ENCODE measurements at places on chromosomes 13 and 19.
A peak's percentile ranks its signal among the peaks of the same experiment; 100 is the strongest.

DNA sequence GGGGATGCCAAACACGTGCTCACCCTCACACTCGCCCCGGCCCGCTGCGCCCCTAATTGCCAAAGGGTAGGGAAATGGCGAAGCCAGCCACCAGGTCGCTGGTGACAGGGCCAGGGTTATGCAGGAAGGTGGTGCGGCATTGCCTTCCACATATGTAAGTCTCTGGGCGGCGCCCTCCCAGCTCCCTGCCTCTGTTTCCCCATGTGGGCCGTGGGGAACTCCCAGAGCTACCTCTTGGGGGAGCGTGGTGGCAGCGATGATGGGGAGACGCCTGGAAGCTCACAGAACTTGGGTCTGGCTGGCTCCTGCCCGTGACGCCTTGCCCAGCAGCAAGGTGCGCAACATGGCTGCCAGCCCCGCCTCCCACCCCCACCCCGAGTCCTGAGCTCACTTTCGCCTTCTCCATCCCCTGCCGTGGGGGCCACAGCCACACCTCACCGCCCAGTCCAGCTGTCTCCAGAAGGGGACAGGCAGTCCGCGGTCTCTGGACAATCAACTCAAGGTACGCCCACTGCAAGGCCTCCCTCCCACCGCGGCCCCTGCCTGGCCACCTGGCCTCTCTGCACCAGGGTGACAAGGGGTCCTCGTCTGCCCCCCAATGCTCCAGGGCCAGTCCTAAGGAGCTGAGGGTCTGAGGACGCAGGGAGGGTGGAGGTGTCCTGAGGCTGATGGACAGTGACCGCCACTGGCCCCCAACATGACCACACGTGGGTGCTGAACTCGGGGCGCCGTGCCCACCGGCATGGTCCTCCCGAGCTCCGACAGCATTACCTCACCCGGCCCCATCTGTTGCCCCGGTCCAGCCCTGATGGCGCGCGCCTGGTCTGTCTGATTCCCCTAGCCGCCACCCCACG, 6.6 kb downstream of the C19orf25 start:
- DNase-seq: no peak

- DNase-seq: no peak
These were observed 15.4 kb downstream of the COMP start for GRCh38 chr19:18775586-18776287.

DNA sequence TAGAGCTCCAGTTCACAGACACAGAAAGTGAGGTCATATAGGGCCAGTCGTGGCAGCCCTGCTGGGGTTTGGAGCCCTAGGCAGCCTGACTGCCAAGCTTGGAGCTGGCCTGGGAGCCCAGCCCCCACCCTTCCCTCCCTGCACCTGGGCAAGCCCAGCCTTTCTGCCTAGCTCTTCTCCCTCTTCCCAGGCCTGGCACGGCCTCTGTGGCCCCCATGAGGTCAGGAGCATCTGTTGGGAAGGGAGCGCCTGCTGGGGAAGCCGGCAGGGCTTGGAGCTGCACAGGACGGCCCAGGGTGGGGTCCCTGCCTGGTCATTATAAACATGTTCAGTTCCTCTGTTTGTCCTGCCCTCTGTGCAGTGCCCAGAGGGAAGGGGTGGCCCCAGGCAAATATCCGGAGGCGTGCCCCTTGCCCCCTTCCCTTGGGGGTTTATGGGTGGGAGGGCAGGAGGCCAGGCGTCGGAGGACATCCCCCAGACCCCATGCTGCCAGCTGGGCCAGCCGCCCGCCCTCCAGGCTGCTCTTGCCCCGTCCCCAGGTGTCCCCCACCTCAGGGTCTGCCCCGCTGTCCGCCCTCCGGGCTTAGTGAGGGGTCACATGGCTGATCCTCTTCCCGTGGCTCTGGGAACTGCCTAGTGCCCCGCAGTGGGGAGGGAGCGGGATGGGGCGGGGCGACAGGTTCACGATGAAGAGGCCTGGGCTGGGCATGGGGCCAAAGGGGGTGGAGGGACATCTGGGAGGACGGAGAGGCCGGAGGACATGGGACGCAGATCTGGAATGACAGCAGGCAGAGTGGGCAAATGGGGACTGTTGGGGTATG, 30.0 kb upstream of the NCCRP1 start:
- no peak for DNase-seq

- DNase-seq: no peak
These were observed 14.0 kb downstream of the LRRC4B start for GRCh38 chr19:50554212-50554611.

DNA sequence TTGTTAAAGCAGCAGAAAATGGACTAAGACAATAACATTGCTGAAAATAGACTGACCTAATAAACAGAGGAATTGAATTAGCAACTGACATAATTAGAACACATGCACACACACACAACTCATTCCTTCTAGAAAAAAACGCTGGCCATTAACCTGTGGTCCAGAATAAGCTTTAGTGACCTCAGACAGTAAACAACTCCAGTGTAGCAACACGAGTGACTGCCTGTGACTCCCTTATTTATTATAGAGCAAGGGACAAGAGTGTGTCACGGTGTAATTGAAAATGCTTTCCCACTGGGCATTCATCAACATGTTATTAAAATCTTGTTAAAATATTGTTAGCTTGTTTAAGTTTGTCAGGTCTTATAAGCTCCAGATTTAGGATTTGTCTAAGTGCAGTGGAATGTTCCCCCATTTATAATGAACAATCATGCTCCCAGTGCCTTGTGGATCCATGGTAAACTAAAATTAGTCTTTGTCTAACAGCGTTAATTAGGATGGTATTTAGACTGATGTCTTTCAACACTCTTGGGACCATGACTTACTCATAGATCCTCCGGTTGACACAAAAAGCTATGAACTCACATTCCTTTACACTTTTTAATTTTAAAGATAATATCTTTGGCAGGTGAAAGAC, 111.7 kb upstream of the IRS2 start:
- no peak for DNase-seq

- DNase-seq: peak; percentile 19
These were observed 418 bp upstream of the ZNF709 start for GRCh38 chr19:12485052-12485416.

GRCh38 chr13:25329706-25330105, 28.3 kb downstream of the NUP58 start:
- DNase-seq: no peak

DNA sequence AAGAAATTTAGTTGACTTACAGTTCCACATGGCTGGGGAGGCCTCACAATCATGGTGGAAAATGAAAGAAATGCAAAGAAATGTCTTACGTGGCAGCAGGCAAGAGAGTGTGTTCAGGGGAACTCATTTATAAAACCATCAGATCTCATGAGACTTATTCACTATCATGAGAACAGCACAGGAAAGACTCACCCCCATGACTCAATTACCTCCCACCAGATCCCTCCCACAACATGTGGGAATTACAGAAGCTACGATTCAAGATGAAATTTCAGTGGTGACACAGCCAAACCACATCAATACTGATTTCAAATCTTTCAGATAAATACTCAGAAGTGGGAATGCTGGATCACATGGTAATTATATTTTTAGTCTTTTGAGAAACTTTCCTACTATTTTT, 1357.9 kb downstream of the SLITRK5 start:
- no peak for DNase-seq

DNA sequence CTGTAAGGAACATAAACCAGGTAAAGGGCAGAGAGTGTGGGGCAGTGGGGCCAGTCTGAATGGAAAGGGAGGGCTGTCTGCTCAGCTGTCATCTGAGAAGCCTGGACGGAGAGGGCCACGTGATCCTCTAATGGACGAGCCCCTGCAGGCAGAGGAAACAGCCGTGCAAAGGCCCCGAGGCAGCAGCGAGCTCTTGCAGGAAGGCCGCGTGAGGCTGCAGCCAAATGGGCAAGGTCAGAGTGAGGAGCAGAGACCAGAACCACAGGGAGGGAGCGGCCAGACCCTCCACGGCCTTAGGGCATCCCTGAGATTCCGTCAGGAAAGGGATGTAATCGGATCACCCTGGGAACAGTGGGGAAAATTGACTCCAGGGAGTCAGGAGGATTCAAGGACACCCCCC, 4.4 kb downstream of the LILRB4 start:
- no peak for DNase-seq

- DNase-seq: no peak
These were observed 13.0 kb downstream of the SLC7A10 start for GRCh38 chr19:33212436-33213172.

GRCh38 chr13:22090106-22090505, 419.2 kb downstream of the FGF9 start:
- DNase-seq: no peak

DNA sequence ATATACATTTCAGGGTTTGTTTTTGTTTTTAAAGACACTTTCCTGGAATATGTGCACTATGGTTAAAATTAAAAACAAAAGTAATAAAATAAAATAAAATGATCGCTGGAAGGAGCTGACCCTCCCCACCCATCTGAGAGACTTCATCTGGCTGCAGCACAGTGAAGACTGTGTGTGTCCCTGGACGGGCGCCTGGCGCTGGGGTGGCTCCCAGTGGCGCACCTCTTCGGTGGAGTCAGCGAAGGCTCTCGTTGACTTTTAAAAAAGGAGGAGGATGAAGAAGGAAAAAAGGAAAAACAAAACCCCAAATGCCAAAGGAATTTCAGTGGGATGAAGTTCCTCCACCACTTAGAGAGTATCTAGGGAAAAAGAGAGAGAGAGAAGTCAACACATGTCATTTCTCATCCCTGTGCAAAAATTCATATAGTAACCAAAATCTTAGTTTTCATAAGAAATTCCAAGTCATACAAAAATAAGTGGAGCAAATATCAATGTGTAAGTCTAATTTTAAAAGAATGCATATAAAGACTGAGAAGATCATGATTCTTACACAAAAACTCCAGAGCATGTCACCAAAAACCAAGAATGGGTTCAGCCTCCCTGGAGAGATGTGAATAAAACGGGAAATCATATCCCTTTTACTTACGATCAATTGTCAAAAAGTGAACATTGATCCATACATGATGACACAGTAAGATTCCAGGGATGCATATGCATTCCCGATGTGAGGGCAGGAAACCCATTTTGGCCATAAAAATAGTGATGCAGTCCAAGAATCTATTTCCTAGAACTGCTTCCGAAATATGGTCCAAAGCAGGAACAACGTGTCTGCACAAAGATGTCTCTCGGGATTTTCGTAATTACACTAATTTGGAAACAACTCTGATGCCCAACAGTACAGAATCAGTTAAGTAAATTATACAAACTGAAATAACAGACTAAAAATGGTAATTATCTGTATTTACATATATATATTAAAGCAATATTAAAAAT, 123.8 kb downstream of the STK24 start:
- no peak for DNase-seq

DNA sequence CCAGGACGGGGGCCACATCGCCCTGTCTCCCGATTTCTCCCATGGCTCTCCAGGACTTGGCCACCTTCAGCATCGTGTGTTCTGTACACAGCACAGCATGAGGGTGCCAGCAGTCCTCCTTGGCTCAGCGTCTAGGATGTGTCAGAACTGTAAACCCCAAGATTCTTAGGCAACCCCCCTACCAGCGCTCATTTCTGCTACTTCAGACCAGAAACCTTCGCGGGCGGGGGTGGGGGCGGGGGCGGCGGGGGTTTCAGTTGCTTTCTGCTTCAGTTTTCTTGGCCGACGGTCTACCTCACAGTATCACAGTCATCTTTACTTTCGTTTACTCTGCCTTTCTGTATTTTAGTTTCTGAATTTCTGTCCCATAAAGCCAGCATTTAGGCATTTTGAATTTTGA, 82.4 kb downstream of the GGACT start:
- no peak for DNase-seq

DNA sequence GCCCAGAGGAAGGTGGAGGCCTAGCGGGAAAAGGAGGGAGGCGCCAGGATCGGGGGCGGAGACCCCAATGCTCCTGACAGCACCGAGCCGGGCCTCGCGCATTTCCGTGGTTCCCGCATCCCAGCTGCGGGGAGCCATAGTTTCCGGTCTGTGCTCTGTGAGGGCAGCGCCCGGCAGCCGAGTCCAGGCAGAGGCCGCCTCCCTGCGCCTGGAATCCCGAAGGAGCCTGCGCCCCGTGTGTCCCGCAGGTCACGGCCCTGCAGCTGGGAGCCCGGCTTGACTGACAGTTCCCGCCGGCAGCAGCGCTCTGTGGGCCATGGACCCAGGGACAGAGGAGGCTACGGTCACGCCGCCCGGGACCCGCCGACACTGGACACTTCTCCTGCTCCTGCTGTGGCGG, 74.6 kb upstream of the C13orf46 start:
- DNase-seq: no peak

DNA sequence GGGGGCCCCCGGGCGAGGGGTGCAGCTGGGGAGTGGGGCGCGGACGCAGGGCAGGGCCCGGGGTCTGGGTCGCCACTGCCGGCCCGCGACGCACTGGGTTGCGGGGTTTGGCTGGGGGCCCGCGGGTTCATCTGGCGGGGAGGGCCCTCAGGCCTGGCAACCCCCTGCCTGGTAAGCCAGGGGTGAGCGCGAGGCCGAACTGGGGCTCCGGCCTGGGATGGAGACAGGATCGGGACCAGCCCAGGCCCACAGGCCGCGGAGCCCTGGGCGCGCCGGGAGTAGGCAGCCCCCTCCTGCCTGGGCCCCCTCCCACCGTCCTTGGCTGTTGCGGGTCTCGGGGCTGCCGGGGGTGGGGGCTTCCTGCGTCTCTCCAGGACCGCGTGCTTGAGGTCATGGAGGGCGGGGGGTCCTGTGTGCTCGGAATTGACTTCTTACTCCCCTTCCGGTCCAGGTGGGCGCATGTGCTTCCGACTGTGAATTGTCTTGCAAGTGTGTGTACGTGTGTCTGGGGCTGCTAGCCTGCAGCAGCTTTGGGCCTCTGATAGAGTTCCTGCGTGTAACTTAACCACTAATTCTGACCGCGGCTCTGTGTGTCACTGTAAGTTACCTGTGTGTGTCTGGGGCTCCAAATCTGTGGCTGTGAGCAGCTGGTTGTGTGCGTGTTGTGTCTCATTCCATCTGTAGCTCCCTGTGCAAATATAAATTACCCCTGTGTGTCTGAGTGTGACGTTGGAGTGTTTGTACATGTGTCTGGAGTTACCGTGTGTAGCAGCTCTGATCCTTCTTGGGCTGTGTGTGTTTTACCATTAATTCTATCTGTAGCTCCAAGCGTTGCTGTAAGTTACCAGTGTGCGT, 751 bp downstream of the GRAMD1A start:
- DNase-seq: peak; percentile 53

DNA sequence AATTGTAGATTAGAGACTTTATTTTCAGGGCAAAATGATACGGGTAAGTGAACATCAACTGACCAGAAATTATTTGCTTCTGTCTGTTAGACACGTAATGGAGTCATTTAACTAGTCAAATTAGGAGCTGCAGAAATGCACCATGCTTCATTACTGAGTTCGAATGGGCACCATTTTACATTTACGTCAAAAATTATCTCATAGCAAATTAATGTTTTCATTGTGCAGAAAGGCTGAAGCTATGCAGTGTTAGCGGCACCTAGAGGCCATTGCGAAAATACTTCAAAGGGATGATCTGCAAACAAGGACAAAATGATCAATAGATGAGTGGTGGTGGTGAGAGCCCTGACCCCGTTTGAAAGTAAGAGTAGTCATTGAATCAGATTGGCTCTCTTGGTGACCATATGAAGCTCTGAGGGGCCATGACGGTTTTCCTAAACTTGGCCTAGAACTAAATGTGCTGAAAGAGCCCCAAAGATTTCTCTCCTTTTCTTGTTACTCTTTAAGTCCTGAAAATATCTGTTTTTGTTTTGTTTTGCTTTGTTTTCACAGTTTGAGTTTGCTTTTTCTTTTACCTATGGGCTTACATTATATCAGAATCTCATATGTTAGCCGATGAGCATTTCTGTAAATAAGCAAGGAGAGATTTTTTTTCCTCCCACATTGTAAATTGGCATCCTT, 277.9 kb downstream of the ZNF536 start:
- peak; percentile 65 for DNase-seq

- DNase-seq: peak; percentile 6
These were observed 379.3 kb upstream of the SGCG start for GRCh38 chr13:22801402-22802003.

Measured in Kasumi-1 (cell line).